ENCODE measurements at places on chromosomes 16 and 17. TPM values are rescaled to one million over a fixed set of nuclear protein-coding genes. Genes with fewer than 3 reads are reported as not detected.

GRCh38 chr17:6348891-6349290, 86.0 kb downstream of the AIPL1 start:
- DNase-seq = no peak

DNA sequence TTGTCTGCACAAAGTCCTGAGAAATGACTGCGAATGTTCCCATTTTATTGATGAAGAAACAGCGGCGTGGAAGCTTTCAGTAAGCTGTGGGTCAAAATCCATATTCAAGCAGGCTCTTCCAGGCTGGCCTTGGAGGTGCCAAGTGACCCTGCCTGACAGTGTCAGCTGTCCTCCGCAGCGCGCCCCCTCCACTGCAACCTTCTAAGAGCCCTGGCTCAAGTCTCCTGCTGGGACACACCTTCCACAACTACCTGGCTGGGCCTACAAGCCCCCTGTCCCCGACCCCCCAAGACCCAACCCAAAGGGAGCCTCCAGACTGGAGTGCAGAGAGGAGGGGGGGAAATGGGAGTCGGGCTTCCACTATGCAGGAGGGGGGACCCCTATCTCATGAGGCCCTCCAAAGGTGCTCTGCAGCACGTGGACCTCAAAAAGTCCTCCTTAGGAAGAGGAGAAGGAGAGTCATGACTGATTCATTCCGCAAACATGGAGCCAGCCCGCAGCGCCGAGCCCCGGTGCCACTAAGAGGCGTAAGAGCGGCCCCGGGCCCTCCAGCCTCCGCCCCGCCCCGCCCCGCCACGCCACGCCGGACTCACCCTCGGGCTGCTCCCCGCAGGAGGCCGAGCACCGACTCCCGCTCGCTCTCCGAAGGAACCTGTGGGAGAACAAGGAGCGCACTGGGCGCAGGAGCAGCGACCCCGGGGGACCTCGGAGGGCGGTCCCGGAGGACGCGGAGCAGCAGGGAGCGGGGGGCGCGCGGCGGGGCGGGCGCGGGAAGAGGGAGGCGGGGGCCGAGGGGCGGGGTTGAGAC, 574 bp downstream of the MPP3 start:
- DNase-seq = no peak

GRCh38 chr17:40553694-40554534, 11.4 kb downstream of the CCR7 start:
- DNase-seq = no peak

DNA sequence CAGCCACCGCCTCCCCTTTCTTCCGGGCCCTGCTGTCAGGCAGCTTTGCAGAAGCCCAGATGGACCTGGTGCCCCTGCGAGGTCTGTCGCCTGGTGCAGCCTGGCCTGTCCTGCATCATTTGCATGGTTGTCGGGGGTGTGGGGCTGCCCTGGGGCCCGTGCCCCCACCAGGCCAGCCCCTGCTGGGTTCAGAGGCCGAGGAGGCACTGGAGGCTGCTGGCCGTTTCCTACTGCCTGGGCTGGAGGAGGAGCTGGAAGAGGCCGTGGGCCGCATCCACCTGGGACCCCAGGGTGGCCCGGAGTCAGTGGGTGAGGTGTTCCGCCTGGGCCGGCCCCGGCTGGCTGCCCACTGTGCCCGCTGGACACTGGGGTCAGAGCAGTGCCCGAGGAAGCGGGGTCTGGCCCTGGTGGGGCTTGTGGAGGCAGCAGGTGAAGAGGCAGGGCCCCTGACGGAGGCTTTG, 5.5 kb upstream of the TGFB1I1 start:
- DNase-seq = no peak

- DNase-seq = no peak
These were observed 21.0 kb upstream of the MTMR4 start for GRCh38 chr17:58535431-58535830.

GRCh38 chr17:50828508-50829170, 6.7 kb upstream of the WFIKKN2 start:
- no peak for DNase-seq

DNA sequence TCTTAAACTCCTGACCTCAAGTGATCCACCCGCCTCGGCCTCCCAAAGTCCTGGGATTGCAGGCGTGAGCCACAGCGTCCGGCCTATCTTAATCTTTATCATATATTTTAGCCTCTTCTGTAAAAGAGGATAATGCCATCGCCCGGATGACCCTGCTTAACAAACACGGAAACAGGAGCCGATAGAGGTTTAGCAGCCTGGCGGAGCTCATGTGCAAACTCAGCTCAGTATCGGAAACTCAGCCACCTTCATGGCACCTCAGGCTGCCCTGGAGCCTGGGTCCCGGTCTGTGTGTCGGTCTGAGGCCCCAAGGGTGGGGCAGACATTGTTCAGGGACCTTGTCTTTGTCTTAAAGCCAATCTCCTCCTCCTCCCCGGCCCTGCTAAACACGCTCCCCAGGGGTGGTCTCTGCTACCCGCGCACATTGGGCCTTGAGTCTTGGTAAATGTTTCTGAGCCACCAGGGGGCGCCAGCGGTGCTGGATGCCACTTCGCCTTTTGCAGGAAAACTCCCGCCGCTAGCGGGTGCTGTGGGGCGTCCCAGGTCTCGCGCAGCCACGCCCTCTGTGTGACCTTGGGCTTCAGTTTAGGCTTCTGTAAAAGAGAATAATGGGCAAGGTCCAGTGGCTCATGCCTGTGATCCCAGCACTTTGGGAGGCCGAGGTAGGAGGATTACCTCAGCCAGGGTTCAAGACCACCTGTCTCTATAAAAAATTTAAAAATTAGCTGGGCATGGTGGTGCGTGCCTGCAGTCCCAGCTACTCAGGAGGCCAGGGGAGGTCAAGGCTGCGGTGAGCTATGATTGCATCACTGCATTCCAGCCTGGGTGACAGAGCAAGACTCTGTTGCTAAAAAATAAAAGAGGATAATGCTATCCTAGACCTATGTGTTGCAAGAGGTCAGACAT, 2.7 kb downstream of the CETP start:
- no peak for DNase-seq

DNA sequence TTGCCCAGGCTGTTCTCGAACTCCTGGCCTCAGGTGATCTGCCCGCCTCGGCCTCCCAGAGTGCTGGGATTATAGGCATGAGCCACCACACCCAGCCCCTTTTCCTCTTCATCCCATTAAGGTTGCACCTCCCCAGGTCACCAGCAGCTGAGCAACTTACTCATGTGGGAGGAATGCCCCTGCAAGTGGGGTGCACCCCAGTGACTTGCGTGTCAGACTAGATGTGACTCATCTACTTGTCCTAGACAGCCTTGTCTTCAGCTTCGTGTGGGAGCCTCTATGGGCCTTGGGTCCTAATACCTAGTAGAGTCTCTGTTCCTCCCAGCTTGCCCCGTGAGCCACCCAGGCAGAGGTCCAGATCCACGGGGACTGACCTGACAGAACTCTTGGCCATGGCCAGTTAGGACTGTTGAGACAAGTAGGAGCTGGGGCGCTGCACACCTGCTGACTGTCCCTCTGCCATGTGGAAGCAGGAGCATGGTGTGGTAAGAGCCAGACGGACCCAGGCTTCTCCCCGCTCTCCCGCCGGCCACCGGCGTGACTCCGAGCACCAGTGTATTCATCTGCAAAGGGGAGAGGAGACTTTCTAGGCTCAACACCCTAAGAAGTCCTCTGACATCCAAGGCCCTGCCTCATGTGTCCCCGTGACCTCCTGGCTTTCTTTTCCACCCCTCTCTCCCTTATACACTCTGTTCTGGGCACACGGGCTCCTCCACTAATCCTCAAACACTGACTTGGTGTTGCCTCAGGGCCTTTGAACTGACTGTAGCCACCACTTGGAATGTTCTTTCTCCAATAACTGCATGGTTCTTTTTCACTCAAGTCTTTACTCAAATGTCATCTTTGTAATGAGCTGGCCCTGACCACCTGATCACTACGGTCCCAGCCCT, 11.6 kb upstream of the CBX4 start:
- no peak for DNase-seq

- DNase-seq = no peak
These were observed 60.7 kb upstream of the TNRC6C start for GRCh38 chr17:77897741-77898301.

DNA sequence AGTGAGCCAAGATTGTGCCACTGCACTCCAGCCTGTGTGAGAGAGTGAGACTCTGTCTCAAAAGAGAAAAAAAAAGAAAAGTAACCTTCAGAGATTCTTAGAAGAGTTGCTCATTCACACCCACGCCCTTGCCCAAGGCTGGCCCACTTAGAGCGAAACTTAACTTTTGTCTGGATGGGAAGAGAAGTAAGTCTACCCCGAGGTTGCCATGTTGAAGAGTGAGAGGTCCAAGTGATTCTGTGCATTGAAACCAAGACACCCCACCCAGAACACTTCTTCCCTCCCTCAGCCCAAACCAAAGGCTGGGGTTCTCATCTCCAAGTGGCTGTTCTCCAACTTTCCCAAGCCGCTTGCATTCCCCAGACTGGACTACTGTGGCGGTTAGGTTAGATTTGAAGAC, 2.4 kb upstream of the CISD3 start:
- no peak for DNase-seq

- no peak for DNase-seq
These were observed 424.6 kb upstream of the C16orf82 start for GRCh38 chr16:26642047-26642664.

GRCh38 chr16:68090533-68090932, 5.4 kb downstream of the NFATC3 start:
- DNase-seq = no peak

DNA sequence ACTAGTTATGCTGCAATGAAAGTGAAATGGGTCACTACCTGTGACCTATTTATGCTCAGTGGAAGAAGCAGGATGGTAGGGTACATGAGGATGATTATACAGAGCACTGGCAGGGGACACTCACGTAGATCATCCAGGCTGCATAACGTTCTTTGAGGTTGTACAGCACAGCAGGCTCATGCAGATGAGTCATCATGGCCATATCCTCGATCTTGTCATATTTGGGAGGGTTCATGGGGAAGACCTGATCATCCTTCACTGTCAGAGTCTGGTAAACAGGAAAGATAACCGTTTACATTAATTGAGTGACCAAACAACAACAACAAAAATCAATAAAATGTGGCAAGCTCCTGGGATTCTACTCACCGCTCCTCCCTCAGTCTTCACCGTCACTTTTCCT, 2.1 kb downstream of the MYH2 start:
- no peak for DNase-seq

- DNase-seq = no peak
These were observed 211.9 kb downstream of the PRKCA start for GRCh38 chr17:66514227-66514806.

DNA sequence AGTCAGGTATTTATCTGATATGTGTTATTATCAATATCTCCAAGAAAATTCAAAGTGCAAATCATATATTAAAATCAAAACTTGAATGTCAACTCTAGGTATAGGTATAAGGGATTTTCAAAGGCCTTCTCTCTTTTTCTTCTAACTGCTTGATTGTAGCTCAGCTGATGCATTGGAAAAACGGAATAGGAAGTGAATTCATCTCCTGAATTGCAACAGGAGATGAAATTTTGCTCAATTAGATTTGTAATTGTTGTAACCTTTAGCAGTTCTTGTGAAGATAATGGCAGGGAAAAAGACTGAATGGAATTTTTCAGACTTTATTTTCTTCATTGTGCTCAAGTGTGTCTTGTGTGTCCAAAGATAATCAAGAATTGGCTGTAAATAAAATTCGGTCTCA, 190.2 kb upstream of the KCNJ16 start:
- no peak for DNase-seq

DNA sequence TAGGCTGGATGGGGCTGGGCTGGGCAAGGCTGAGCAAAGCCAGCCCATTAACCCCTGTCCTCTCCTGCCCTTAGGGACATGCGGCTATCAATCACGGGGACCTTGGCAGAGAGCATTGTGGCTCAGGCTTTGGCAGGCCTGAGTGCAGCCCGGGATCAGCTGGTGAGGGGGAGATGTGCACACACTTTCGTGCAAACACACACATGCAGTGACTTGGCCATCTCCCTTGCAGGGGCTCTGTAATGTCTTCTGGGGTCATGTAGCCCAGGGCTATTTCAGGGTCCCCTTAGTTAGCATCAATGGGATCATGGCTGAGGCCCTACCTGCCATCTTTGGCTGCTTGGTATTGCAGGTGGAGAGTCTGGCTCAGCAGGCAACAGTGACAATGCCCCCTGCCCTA, 6.9 kb downstream of the CARMIL2 start:
- no peak for DNase-seq

Gene SLFN12L
- total RNA-seq = 3.6 TPM

Gene SULT1A4
- total RNA-seq = 2.0 TPM

Gene SNX20
- 1.4 TPM for total RNA-seq

Gene WNT9B
- not detected for total RNA-seq

Gene GP1BA
- total RNA-seq = not detected

Gene CBX2
- 7.0 TPM for total RNA-seq

Gene GCGR
- not detected for total RNA-seq

Gene HNF1B
- total RNA-seq = 0.74 TPM

Gene LPO
- not detected for total RNA-seq

Gene CDH5
- 55.8 TPM for total RNA-seq

Gene GPR139
- not detected for total RNA-seq

Gene VMP1
- total RNA-seq = 231 TPM

Gene HSF4
- total RNA-seq = 4.5 TPM

Gene ZG16
- not detected for total RNA-seq

Gene EVPLL
- total RNA-seq = 0.90 TPM
